ENCODE measurements at places on chromosomes 3 and 15.

DNA sequence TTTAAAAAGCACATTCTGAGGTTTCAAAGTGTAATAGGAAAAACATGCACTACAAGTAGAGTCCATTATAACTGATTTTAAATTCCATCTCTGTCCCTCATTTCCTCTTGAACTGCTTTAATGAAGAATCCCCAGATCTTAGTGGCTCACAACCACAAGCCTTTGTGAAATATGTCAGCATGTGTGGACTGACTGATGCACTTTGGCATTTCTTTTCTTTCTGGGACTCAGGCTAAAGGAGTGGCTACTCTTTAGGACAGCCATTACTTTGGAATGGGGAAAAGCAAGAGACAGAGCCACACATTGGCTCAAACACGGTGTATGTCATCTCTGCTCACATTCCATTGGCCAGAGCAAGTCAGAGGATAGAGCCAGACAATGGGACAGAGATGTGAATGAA, 139.6 kb downstream of the GRM7 start:
- no peak for DNase-seq

GRCh38 chr3:35088943-35089342, 550.4 kb upstream of the ARPP21 start:
- no peak for DNase-seq

DNA sequence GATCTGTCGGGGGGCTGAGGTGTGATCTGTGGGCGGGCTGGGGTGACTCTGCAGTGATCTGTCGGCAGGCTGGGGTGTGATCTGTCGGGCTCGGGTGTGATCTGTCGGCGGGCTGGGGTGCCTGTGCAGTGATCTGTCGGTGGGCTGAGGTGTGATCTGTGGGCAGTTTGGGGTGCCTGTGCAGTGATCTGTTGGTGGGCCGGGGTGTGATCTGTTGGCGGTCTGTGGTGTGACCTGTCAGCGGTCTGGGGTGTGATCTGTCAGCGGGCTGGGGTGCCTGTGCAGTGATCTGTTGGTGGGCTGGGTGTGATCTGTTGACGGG, 205.1 kb downstream of the XXYLT1 start:
- no peak for DNase-seq

DNA sequence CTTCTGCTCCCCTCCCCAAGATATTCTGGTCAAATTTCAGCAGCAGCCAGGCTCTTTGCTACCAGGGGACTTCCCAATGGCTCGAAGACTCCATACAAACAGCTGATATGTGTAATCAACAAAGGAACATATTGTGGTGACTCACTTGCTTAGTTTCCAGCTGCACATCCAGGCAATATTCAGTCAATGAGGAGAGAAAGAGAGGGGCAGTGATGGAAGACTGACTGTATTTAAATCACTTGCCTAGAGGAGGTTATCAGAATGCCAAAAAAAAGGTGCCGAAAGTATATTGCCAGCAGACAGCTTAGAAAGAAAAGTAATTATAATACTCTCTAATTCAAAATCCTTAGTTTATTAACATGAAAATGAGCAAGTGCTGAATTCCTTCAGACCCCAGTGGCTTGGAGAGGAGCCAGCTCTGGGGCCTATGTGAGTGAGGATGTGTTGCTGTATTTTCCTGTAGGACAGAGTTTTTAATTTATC, 236.5 kb downstream of the LRTM1 start:
- no peak for DNase-seq

DNA sequence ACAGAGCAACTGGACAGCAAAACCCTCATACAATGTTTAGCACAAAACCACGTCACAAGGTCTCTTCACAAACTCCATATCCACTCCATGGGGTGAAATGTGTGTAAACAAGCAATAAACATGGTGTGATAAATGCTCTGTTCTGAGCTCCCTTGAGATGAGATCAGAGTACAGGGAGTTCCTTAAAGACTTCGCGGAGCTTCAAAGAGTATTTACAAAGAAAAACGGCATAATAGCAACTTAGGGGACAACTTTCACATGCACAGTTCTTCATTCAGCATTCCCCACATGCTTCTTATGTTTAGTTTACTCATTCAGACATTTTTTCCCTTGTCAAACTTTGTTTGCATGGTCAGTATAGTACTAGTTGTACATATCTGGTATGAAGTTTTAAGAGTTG, 52.5 kb upstream of the SUCLG2 start:
- no peak for DNase-seq

DNA sequence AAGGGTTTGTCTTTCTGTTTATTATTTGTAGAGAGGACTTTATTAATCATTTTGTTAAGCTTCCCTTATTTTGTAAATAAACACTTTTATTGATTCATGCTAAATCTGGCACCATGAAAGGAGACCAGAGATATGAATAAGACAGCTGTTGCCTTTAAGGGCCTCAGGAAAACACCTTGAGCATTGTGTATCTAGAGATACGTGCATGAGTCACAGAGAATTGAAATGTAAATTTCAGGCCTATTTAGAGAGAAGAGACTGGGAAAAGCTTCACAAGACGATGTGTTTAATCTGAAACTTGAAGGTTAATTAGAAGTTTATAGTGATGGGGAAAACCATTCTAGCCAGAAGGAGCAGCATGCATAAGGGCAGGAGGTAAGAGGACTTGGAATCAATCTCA, 28.6 kb upstream of the UTS2B start:
- no peak for DNase-seq

Data from stimulated activated CD8-positive, alpha-beta memory T cell treated with anti-CD3 and anti-CD28 coated beads, Interleukin-15, amount 100 ng/mL, for 1 hour (primary cell).